GM20000 (cell line): ENCODE measurements at places on chromosomes 5 and 9.

DNA sequence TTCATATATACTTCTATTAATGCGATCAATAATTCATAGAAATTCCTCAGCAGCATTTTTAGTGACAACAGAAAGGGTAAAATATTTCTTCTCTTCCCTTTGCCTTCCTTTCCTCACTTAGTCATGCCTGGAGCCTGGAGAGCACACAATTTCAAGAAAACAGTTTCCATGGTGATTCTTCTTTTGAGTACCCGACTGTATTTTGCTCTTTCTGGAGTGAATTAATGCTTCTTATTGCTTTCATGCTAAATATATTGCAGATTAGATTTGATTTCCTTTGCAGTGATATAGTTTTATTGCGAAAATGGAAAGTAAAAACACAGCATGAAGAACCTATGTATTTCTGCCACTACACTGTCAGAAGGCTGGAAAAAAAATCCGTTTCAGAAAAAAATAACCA lies 153.5 kb downstream of the PPP2R2B start:
- DNase-seq: no peak

DNA sequence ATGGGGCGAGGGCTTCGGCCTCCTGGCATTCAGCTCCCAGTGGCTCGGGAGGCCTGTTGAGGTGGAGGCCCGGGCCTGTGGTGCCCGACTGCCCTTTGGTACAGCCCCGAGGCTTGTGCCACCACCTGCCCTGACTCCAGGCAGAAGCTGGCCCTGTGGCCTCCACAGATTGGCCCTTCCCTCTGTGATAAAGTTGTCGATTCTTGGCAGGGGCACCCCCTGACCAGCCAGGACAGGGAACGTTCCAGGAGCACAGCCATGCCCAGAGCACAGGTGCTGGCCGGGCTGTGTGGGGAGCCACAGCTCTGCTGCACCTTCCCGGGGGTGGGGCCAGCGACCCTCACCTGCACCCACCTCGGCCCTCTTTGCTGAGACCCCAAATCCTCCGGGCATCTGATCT lies 32.7 kb downstream of the SLC6A18 start:
- DNase-seq: no peak

- no peak for DNase-seq
Observed at GRCh38 chr5:55187370-55187769, 14.4 kb upstream of the CDC20B start.

GRCh38 chr9:126534431-126535186 lies 79.1 kb upstream of the LMX1B start:
- DNase-seq: no peak

DNA sequence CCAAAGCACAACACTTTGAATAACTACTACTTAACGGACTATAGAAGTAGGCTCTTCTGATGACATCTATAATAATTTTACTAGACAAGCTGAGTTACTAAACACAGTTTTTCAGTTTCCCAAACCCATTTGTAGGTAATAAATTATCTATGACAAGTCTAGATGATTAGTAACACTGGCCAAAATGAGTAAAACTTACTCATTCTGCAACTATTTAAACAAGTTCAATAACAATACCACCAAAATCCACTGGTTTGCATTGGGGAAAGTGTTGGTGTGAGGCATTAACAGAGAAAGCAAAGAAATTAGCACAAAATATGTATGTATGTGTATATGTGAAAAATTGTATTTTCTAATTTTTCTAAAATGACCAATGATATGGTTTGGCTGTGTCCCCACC lies 119.3 kb downstream of the NR2F1-AS1 start:
- no peak for DNase-seq

DNA sequence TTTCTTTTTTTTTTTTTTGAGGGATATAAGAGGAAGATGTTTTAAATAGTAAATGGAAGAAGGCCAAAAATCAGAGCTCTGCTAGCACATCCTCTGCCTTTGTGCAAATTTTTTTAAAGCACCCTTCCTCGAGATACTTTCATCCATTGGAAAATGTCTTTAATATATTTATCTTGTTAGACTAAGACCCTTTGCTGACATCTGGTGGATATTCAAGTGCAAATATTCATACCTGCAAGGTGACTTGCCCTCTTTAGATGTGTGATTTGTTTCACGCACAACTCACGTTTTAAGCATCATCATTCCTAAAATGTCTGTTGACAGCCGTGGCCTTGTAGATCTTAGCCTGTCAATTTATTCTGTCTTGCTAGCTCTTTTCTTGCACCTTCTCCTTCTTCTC lies 258.5 kb downstream of the AGTPBP1 start:
- DNase-seq: no peak

DNA sequence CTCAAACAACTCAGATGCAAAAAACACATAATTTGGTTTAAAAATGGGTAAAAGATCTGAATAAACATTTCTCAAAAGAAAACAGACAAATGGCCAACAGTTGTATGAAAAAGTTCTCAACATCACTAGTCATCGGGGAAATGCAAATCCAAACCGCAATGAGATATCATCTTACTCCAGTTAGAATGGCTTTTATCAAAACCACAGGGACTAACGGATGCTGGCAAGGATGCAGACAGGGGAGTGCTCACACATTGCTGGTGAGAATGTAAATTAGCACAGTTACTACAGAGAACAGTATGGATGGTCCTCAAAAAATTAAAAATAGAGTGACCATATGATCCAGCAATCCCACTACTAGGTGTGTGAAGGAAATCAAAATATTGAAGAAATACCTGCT lies 589.1 kb upstream of the ADAMTS16 start:
- DNase-seq: no peak

GRCh38 chr5:170860818-170861666 lies 776 bp upstream of the RANBP17 start:
- DNase-seq: no peak

DNA sequence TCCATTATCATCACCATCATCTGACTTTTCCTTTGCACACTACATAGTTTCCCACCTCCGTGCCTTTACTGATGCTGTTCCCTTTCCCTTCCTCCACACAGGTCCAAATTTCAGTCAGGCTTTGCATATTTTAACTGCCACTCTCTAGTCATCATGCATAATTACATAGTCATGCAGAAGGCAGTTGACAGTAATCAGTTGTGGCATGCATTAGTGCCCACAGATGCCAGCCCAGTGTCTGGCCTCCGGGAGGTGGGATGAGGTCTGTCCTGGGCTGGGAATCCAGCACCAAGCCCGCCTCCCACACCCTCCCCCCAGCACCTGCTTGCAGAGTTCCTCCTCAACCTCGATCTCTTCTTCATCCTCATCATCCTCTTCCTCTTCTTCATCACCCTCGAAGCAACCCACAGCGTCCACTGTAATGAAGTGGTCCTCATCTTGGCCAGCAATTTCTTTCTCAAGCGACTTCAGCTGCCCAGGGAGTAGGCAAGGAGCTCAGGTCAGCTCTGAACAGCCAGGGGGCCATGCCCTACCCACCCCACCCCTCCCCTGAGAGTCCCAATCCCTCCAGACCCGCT lies 8.8 kb downstream of the BBLN start:
- no peak for DNase-seq
